T-cell (primary cell): ENCODE measurements at places on chromosomes 4 and X.

- DNase-seq, result no peak
These were observed 128.2 kb upstream of the RASGEF1B start for GRCh38 chr4:81599742-81600380.

GRCh38 chr4:15001248-15001868 is 923 bp upstream of the CPEB2 start:
- DNase-seq, result no peak

DNA sequence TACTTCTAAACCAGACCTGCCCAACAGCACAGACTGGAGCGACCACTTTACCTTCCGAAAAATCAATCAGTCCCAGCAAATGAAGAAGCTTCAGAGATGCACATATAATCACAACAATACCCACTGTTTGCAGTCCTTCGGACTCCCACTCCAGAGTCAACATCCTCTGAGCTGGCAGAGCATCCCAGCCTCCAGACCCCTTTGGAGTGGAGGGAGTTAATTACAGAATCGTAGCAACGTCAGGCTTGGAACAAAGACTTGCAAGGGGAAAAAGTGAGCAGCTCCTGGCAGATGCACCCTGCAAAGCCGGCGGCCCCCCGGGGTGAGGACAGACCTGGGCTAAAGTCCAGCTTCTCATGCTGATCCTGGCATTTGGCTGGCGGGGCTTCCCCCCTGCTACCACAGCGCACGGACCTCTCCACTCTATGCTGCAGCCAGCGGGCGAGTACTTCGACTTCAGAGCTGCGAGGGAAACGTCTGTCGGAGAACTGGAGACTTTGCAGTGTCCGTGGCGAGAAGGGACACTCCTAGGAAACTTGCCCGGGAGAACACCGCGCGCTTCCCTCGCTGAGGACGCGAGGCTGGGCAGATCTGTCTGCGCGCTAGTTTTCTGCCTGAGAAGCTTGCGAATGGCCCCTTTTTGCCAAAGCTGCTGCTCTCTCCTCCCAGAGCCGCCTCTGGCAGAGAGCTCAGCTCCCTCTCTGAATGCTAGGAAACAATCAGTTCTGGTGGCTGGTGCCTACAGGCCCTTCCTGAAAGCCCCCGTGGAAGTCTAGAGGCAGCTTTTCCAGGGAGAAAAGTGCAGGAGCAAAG is 283.7 kb downstream of the PACRGL start:
- no peak for DNase-seq

GRCh38 chrX:71298119-71298518 is 3.4 kb upstream of the ITGB1BP2 start:
- no peak for DNase-seq

DNA sequence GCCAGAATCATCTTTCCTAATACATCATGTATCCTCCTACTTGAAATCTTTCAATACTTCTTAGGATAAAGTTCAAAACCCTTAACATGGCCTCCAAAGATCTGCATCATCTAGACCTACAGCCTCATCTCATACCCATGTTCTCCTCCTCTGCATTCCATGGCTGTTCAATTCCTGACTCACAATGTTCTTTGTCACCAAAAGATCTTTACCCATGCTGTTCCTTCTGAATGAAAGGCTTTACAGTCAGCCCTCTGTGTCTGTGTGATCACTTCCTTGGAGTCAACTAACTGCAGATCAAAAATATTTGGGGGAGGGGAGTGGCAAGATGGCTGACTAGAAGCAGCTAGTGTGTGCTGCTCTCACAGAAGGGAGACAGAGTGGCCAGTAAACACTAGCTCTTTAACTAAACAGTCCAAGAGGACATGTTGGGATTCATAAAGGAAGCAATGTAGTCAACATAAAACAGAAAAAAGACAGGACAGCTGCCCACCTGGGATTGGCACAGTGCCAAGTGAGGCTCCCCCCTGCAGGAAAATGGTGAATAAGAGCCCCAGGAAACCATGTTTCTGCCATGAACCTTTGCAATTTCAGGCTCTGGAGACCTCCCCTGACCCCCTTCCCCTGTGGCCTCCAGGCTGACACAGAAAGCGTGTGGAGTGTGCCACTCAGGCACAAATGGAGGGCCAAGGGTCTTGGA is 31.9 kb downstream of the CBR4 start:
- no peak for DNase-seq

DNA sequence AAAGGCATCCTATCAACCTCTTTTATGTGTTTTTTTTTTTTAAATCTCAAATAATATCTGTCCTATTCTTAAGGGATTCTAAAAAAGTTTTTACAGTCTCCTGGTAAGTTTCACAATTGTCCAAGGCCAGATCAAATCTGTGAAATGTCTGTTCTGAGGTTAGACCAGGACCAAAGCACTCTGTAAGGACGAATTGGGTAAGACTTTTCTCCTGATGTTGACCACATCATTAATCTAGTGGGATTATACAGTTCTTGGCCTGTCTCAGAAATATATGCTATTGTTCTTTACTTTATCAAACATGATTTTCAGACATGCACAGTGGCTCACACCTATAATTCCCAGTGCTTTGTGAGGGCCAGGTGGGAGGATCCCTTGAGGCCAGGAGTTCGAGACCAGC is 45.8 kb upstream of the TMEM131L start:
- DNase-seq, result no peak

GRCh38 chr4:1222036-1222789 is 26.7 kb downstream of the CTBP1 start:
- no peak for DNase-seq

- DNase-seq, result no peak
These were observed 22.8 kb downstream of the NELFA start for GRCh38 chr4:1985780-1986577.

GRCh38 chr4:3807822-3808496 is 41.8 kb downstream of the ADRA2C start:
- DNase-seq, result no peak
